ENCODE measurements at places on chromosomes 4 and X. TPM values are rescaled to one million over a fixed set of nuclear protein-coding genes. Genes with fewer than 3 reads are reported as not detected.

Gene FAM13A
- total RNA-seq, result 43.9 TPM

Gene CYLC1
- not detected for total RNA-seq

Gene MAB21L2
- 4.6 TPM for total RNA-seq

Gene ABCG2
- 7.2 TPM for total RNA-seq

Gene SULT1B1
- 1.5 TPM for total RNA-seq
